CD4-positive, alpha-beta T cell treated with Interleukin-4 for 1 hour (primary cell): ENCODE measurements at places on chromosomes 7 and 10.

DNA sequence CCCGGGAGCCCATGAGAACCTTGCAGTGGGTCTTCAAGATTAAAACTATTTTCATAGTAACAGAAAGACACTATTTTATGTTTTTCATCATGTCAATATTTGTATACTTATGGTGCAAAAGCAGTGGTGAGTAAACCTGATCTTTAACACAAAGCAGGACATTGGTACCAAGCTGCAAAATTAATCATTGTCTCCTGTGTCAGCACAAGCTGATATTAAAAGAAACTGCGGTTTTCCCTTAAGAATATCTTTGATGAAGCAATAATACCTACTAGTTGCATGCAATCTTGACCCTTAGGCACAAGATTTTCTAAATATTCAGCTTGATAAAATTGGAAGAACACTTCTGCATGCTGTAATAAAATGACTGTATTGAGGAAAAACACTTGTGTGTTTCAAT, 121.7 kb downstream of the MDFIC start:
- DNase-seq, result no peak

DNA sequence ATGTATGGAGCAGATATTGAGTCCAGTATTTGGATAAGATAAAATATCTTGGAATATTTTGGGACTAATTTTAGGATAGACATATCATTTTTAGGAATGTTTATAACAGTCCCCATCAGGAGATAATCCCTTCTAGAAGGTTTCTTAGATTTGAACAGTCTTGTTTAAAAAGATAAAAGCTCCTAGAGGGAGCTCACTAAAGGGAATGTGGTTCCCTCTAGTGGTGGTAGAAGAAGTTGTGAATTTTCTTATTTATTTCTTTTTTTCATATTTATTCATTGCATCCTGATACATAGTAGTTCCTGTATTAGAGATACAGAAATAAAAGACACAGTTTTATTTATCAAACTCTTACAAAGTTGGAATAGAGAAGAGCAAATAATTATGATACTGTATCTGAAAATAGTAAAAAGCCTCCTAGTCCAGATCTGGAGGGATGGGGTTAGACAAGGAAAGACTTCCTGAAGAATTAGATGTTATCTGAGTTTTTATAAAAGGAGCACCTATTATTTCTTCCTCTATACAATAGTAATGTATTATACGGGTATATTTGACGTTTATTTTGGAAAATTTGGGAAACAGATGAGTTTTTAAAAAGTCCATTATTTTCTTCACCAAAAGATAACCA, 24.5 kb upstream of the KLF14 start:
- DNase-seq, result no peak

DNA sequence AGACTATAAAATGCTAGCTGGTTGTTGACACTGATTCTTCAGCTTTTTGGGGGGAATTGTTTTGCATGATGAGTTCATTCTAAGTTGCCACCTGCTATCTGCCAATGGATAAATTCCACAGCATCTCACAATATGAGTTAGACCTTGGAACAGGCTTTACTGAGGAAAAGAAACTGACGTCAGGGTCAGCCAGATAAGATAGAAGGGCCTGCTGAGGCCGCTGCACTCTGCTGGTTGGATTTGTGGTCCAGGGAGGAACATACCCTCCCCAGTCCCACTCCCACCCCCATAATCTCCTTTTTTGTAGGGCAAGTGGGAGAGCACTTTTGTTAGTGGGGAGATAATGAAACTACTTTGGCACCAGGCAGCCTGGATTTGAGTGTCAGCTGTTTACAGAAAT, 110.6 kb upstream of the PRR15 start:
- no peak for DNase-seq

DNA sequence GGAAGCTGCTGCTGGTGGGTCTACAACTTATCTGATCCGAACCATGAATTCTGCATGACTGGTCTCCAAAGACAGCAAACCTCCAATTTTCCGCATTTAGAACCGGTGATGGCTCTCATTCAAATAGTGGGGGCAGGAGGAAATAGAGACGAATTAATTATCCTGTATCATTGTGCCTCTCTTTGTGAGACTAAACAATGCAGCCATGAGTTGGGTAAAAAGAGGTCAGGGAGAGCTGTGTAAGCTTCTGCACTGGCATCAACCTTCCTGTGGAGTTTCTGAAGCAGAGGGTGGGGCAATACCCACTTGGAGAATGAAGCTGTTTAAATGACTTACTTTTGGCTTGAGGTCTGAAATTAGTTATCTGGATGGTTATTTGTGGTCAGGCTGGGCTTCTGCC, 266.4 kb downstream of the SORCS3 start:
- no peak for DNase-seq

DNA sequence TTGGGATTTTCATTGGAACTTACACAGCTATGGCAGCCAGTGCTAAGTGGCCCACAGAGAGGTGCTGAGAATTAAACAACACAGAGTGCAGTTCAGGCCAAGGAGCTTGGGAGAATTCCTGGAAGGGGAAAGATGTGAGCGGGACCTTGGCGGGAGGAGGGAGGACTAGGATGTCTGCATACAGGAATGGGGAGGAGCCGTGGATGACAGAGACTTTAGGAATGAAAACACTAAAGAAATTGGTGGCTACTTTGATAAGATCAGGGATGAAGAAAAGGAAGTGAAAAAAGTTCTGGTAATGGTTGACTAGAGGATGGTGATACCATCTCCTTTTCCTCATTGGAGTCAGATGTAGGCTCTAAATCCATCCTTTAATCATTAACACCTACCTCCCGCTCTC, 234.2 kb upstream of the FZD8 start:
- DNase-seq, result no peak

- no peak for DNase-seq
Measured at GRCh38 chr10:69600761-69601330, 27.6 kb upstream of the NEUROG3 start.

DNA sequence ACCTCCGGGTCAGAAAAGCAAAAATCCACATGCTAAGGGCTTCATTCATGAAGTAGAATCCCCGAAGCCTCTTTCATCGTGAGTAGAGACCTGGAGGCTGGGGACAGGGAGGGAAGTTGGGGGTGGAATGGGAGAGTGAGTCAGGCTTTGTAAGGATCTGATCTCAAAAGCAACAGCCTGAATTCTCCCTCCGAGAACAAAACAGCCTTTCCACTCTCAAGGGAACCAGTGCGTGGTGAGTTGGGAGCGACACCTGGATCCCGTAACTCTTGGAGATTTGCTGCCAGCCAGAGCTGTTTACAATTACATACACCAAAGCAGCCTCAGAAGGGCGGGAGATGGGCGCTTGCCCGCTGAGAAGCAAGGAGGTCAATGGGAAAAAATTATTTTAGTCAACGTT, 10.8 kb downstream of the AFAP1L2 start:
- DNase-seq, result no peak

DNA sequence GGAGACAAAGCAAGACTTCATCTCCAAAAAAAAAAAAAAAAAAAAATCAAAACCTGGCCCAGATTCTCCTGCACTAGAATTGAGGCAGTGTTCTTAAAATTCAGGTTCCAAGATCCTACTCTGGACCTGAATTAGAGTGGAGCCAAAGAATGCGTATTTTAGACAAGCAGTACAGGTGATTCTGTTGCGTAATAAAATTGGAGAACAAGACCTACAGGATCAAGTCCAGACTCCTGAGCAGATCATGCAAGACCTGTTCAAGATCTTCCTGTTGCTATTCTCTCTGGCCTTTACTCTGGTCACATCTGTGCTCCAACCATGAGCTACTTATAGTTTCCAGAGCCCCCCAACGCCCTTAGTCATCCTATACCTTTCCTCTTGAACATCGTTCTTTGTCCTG, 51.5 kb upstream of the RSBN1L start:
- no peak for DNase-seq

DNA sequence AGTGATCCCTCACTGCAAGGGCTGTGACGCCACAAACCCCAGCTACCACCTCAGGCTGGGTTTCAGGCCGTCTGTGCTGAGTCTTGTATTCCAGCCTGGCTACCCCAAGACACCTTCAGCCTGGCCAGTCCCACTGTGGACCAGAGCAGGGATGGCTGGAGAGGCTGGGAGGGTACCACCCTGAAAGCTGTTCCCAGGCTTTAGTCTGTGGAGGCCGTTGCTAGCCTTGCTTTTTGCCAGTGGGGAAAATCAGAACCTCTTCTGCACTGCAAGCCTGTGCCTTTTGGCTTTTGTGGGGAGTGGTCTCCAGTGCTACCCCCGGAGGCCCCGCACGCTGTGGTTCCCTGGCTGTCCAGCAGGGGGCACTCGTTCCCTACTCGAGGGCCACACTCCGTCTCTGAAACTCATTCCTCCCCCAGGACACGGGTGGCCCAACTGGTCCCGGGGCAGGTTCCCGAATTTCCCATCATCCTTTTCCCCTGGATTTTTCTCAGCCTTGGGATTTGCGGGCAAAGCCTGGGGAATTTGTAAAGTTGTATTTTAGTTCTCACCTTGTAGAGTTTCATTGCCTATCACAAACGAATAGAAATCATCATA, 128.4 kb upstream of the BTBD16 start:
- no peak for DNase-seq

DNA sequence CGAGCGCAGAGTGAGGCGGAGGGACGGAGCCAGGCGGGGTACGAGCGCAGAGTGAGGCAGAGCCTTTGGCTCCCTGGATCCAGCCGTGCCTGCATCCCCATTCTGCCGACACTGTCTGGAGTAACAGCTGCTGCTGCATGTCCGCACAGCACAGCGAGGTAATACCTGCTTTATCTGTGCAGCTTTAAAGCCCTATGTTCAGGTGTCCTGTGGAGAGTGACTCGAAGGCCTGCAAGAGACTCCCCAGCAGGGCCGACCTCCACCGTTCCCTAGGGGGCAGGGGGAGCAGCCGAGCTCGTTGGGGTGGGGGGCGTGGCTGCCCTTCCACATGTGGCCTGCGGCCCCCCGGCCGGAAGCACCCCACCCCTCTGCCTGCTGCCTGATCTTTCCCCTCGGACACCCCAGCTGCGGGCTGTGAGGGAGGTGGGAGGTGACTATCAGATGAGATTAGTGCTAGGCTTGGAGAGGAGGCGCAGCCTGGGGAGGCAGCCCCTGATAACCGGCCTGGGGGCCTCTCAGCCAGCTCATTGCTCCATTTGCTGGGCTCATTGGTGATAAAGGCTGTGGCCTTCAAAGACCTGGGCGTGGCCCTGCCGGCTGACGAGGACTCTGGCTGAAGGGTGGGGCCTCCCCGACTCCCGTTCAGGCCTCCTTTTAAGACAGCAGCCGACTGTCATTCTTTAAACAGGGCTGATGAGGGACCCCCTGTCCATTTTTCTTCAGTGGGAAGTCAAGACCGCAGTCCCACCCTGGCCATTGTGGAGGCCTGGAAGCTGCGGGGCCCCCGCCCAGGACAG, 8.0 kb downstream of the VENTX start:
- no peak for DNase-seq

GRCh38 chr7:111560773-111561653, 1.3 kb downstream of the IMMP2L start:
- DNase-seq, result no peak

GRCh38 chr7:143043391-143043790, 8.8 kb upstream of the OR6V1 start:
- no peak for DNase-seq

GRCh38 chr7:155893664-155894063, 81.4 kb upstream of the SHH start:
- DNase-seq, result no peak

GRCh38 chr10:54194806-54195205, 606.2 kb downstream of the PCDH15 start:
- no peak for DNase-seq

GRCh38 chr7:42720012-42720411, 191.9 kb downstream of the C7orf25 start:
- no peak for DNase-seq

GRCh38 chr10:122526892-122527291, 33.7 kb upstream of the DMBT1 start:
- DNase-seq, result no peak

DNA sequence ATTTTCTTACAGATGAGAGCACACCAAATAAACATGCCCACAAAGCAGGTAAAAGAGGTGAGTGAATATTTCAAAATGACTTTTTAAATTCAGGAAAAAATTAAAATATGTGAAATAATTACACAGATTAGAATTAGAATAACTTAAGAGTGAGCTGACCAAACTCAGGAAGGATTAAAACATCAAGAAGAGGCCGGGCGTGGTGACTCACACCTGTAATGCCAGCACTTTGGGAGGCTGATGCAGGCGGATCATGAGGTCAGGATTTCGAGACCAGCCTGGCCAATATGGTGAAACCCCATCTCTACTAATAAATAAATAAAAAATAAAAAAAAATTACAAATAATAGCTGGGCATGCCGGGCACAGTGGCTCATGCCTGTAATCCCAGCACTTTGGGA, 140.1 kb downstream of the REEP3 start:
- no peak for DNase-seq

DNA sequence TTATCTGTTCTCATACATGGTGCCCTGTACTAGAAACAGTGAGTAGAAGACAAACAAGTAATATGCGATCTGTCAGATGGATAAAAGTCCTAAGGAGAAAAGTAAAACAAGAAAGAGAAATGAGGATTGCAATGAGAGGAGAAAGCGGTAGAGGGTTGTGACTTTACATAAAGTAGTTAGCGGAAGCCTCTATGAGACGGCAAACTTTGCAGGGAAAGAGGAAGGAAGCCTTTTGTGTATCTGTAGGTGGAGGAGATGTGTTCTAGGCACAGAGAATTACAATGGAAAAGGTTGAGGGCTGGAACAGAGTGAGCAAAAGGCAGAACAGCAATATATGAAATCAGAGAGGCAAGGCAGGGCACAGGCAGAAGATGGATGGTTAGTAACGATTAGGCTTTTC, 150.4 kb upstream of the SEMA3E start:
- no peak for DNase-seq

- DNase-seq, result no peak
Measured at GRCh38 chr10:48503293-48503911, 101.5 kb downstream of the ARHGAP22 start.

DNA sequence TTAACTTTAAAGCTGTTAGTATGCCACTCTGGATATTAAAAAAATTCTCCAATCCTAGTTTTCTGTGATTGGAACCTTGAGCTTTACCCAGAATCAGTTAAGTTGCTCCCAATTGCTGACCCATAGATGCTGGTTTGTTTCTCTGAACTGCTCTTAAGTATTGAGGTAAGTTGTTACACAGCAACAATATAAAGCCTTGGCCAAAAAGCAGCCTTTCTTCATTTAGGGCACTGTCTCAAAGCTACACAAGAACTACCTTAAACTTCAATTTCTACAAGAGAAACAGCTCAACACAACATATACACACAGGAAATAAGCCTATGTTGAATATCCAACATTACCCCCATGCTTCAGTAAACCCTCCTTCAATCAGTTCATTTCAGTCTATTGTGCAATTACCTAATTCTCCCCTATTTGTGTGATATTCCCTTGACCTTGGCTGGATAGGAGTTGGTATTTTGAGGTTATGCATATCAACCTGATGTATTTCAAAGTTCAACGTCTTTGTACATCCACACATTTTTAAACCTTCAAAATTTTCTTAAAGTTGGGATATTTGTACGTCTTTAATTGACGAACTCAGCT, 11.5 kb downstream of the HNRNPA2B1 start:
- peak; percentile 46 for DNase-seq

DNA sequence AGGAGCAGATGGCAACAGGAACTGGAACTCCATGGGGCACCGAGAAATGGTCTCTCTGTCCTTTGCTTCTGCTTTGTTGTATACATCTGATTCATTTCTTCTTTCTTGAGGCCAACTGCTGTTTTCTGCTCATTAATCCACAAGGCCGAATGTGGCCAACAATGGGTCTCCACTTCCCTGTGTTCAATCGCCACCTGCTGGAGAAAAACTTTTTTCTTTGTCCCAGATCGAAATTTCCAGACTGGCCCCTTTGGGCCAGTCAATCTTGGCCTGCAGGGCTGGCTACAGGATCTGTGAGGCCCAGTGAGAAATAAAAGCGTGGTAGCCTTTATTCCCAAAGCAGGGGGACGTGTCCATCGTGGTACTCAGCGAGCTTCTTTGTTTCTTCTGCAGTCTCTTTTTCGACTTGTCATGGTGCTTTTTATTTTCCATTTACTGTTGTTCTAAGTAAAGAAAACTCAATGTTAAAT, 58.8 kb downstream of the PARP12 start:
- DNase-seq, result peak; percentile 38
